Activated effector memory CD4-positive, alpha-beta T cell treated with Interleukin-2 at 50 U/mL for 16 hours (primary cell): ENCODE measurements at places on chromosomes 3 and 15.

DNA sequence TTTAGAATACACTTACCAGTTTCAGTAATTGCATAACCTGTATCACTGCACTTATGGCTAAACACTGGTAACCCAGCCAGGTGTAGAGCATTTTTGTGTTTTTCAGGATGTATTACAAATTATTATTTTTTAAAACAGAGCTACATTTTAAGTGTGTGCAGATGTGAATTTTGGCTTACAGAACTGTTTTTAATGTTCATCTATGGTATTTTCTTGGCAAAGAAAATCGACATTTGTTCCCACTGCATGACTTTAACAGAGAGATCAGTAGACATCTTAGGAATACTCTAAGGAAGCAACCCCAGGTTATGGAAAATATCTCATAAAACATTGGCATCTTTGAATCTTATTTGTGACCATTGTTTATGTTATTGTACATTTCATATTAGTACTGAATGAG is 73.3 kb downstream of the ATP13A4 start:
- DNase-seq, result no peak

GRCh38 chr15:90006217-90007075 is 5.3 kb downstream of the ZNF710 start:
- no peak for DNase-seq

- DNase-seq, result no peak
Observed at GRCh38 chr3:136122006-136122405, 74.1 kb downstream of the MSL2 start.

DNA sequence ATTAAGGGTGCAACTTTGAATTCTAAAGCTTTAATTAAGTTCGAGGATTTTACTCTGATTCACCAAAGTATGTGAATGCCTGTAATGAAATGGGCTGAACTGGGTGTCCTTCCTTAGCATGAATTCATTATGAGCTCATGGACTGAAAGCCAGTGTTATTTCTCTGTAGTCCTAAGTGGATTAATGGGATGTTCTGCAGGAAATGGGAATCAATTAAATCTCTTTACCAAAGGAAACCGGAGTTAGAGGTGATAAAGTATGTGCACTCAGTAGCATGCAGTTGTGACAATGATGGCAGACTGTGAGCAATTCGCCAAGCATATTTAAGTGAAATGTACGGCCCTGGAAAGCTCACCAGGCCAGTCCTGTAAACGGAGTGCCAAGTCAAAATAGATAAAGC is 138.7 kb downstream of the CHL1 start:
- no peak for DNase-seq

DNA sequence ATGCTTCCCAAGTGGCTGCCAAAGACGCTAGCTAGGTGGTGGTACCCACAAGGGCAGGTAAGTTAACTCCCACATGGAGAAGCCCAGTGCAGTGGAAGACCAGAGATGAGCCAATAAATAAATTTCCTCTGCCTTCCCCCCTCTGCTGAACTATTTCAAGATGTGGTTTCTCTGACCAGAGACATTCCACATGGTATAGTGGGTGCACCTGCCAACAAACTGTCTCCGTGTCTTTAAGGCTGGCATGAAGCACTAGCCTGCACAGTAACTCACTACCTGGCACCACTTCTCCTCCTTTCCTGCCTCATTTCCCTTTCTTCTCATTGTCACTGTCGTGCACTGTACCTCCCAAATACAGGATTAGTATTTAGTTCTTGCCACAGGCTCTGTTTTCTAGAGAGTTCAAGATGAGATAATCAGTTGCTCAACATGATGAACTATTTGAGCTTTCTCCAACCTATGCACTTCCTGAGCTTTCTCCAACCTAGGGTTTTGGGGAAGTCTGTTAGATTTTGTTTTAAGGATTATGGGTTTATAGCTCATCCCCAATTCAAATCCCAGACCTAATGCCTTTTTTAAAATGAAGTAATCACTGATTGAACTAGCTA is 8.4 kb upstream of the CRTAP start:
- no peak for DNase-seq

DNA sequence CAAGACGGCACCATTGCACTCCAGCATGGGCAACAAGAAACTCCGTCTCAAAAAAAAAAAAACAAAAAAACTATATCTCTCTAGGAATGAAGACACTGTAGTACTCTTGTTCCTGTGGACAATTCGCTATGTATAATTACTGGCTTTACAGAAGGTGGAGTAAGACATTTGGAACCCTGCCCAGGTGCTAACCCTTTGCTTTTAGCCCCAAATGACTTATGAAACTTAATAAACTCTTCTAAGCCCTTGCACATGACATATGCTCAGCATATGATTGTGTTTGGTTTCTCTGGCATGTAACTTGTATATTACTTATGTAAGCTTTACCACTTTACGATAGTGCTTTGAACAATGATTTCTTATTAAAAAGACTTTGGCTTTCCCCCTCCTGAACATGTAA is 27.3 kb upstream of the PRTG start:
- DNase-seq, result no peak

- no peak for DNase-seq
Observed at GRCh38 chr3:102619361-102619760, 184.5 kb downstream of the ZPLD1 start.

GRCh38 chr3:117995842-117996437 is 1038.7 kb downstream of the IGSF11 start:
- DNase-seq, result no peak
